ENCODE measurements at places on chromosomes 13 and 19.
A peak's percentile ranks its signal among the peaks of the same experiment; 100 is the strongest.

DNA sequence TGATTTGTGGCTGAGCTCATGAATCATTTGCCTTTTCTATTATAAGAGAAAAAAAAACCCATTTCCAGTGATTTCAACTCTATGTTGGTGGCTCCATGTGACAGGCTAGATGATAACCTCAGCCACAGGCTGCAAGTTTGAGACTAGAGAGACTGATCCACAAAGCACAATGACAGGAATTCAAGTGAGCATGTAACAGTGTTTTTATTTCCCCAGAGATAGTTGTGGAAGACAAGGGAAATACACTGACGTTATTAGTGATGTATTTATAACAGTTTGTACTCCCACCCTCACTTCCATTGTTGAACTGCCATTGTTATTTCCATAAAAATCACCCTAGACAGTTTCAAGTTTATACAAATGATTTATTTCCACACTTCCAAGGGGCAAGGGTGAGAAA is 27.9 kb upstream of the EDNRB start:
- no peak for DNase-seq

DNA sequence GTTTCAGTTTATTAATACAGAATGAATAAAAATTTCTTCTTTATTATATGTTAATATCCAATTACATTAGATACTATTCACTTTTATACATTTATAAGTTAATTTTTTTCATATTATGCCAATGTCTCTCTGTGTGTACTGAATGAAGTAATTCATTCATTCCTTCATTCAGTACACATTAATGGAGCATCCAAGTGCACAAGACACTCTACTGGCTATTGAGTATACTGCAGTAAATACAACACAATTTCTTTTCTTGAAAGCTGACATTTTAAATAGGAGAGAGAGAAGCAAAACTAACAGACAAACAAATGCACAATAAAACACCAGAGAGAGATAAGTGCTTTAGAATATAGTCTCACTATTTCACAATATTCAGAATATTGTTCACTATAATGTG is 1038.3 kb upstream of the SPRY2 start:
- no peak for DNase-seq

DNA sequence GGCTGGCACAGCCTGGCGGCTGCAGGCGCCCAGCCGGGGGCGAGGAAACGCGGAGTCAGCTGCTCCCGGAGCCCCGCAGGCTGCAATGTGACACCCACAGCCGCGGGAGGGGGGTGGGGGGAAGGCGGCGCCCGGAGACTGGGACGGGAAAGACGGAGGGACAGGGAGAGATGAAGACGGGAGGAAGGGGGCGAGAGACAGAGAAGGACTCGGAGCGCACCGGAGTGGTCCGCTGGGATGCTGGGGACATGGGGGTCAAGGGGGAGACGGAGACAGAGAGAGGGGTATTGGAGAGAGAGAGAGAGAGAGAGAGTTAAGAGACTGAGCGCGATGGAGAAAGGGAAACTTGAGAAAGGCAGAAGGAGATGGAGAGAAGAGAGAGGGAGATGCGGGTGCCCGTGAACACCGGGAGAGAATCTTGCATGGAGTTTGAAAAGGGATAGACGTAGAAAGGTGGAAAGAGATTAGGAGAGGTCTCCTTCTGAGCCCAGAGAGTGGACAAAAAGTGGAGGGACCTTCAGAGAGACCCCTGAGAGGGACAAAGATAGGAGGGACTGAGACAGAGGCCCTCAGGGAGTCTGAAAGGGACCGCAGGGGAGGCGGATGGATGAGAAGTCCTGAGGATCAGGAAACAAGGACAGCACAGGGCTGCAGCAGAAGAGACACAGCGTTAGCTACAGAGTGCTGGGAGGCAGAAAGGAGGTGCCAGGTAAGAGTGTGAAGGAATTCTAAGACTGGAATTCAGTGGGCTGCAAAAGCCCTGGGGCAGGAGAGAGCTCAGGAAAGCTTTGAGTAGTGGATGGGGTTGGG is 1.0 kb downstream of the SCN1B start:
- peak; percentile 76 for DNase-seq

DNA sequence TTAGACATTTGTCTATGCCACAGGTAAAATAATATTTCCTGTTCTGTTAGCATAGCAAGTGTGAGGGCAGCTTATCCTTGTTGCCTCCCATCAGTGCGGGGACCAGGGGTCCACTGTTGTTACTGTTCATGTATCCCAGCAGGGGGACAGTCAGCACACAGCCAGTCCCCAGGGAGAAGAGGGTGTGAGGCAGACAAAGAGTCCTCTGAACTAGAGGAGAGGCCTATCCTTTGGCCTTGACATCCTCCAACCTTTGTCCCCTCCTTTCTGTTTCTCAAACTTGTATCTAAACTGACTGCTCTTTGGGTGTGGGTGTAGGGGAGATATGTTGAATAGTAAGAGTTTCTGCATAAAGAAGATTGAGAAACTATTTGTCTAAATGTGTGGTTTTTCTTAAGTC is 2.9 kb upstream of the GPR18 start:
- no peak for DNase-seq

DNA sequence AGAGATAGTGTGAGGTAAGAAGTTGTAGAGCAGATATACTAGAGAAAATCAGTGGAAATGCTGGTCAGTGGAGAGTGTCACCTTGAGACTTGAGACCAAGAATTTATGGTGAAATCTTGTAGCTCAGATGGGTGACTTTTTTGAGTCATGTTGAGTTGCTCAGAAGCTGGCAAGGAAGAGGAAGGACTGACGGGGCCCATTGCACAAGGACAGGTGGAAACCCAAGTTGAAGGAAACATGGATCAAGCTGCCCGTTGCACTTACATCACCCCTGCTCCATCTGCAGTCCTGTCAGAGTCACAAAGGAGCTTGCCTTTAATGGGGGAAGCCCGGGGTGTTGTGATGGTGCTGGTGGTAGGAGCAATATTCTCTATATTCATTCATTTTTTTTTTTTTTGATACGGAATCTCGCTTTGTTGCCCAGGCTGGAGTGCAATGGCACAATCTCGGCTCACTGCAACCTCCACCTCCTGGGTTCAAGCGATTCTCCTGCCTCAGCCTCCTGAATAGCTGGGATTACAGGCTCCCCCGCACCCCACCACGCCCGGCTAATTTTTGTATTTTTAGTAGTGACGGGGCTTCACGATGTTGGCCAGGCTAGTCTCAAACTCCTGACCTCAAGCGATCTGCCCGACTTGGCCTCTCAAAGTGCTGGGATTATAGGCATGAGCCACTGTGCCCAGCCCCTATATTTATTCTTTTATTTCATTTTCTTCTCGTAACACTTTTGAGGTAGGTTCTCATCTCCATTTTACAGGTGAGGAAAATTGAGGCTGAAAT is 27.4 kb downstream of the UBAC2 start:
- no peak for DNase-seq

DNA sequence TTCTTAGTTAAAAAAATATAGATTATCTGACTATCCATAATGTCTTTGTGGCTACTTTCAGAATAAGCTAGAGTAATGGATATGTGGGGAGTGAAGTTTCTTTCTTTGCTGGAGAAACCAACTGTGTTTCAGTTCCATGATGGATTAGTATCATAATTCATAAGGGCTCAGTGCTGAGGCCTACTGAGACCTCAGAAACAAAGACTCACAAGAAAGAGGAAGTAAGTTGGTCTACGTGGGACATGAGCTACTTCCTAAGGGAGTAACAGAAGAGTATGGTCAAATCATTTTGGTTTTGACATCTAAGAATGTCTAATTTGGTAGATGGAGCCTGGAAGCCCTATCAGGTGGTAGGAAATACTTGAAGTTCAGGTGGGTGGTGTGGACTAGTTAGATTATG is 99.0 kb upstream of the HTR2A start:
- DNase-seq = no peak

GRCh38 chr13:24458736-24459135 is 53.8 kb downstream of the PARP4 start:
- no peak for DNase-seq

- DNase-seq = peak; percentile 34
Observed at GRCh38 chr13:38686577-38687245, at the start of gene FREM2. Gene FREM2, plus strand, starts transcription at chr13:38687077. Its CDS starts 268 bp downstream, at chr13:38687345.

DNA sequence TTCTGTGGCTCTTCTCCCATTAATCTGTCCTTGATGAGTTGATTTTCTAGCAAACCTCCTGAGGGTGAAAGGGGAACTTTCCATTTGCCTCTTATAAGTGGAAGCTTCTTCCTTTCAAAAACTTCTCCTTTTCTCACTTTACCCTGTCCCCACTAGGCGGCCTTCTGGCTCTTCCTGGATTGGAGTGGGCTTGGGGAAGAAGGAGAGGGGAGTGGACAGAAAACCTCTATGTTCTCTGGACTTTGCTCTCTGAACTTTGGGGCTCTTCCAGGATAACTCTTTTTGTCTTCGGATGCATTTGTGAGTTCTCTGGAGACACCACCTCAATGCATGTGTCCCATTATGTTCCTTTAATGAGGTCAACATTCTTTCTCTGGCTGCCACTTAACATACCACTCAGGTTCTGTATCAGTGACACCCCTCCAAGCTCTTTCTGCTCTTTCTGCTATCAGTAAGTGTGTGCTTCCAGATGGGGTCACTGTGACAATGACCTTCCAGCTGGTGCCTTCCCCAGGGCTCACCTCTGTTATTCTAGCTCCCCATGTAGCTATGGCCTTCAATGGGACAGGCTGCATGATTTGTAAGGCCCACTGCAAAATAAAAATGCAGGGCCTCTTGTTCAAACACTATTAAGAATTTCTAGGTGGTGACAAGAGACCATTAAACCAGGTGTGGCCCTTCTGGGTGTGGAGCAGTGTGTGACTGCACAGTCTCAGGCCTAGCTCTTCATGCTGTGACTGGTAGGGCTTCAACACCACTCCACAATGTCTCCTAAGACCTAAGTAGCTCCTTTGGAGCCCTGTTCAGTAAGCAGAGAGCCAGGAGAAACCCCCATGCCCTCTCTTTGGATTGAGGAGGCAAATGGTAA is 389.2 kb downstream of the EFNB2 start:
- no peak for DNase-seq

GRCh38 chr19:10089801-10090375 is 3.8 kb downstream of the SHFL start:
- no peak for DNase-seq

DNA sequence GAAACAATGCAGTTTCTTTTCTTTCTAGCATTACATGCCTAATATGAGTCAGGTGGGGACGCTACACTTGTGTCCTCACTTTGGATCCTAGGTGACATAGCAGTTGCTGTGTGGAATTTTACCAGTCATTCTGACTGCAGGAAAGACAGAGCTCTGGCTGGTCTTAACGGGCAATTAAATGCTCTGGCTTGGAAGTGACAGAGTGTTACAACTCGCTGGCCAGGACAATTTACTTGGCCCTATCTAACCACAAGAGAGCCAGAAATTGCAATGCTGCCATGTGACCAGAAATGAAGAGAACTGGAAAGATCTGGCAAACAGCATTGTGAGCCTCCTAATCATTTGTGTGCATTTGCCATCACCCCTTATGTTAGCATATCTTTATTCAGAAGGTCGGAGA is 351.1 kb downstream of the DCT start:
- no peak for DNase-seq

- DNase-seq = no peak
Observed at GRCh38 chr13:79531542-79532254, 50.7 kb downstream of the NDFIP2 start.

- no peak for DNase-seq
Observed at GRCh38 chr13:36789061-36789460, 30.0 kb upstream of the RFXAP start.

DNA sequence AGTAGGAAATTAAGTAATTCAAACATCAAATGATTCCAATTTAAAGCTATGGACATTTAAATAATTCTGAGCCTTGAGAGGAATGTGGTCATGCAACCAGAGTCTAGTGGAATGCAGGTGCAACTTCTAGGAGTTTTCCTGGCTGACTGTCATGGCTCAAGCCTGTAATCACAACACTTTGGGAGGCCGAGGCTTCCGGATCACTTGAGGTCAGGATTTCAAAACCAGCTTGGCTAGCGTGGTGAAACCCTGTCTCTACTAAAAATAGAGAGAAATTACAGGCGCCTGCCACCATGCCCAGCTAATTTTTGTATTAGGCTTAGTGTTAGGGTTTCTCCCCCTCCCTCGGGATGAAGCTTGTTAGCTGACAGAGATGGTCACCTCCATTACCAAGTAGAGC is 6.4 kb downstream of the ZNF808 start:
- DNase-seq = no peak
